ENCODE measurements at places on chromosomes 11 and 22.
A peak's percentile ranks its signal among the peaks of the same experiment; 100 is the strongest.

GRCh38 chr11:73932781-73933180 is 18.0 kb upstream of the DNAJB13 start:
- no peak for DNase-seq

GRCh38 chr11:81772166-81772565 is 961.5 kb downstream of the FAM181B start:
- no peak for DNase-seq

GRCh38 chr11:126525216-126525615 is 169.7 kb downstream of the ST3GAL4 start:
- DNase-seq, result no peak

DNA sequence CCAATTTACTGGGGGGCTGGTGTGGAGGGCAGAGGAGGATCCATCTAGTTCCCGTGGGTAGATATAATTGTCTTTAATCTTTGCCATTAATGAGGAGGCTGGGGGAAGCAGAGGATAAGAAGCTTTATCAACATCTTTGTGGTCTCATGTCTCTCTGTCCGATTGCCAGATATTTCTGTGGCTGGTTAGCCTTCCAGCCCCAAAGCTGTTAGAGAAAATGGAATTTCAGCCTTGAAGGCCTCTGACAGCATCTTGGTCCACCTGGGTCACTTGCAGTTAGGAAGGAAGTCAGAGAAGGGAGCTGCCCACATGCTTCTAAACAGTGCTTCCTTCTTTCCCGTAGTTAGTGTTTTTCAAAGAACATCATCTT is 56.9 kb downstream of the ABTB2 start:
- DNase-seq, result no peak

GRCh38 chr11:125903711-125904659 is at the start of gene DDX25:
DDX25 (plus strand) TSS chr11:125904508; CDS start chr11:125904518, 10 bp downstream.
- DNase-seq, result peak; percentile 59

GRCh38 chr11:1877211-1878136 is 14.2 kb downstream of the PRR33 start:
- no peak for DNase-seq

- no peak for DNase-seq
These were observed 105.0 kb downstream of the FAT3 start for GRCh38 chr11:92329646-92330045.

- DNase-seq, result no peak
These were observed 23.7 kb downstream of the WBP2NL start for GRCh38 chr22:42022162-42022847.

GRCh38 chr11:118886681-118887111 is 3.0 kb downstream of the CXCR5 start:
- no peak for DNase-seq

DNA sequence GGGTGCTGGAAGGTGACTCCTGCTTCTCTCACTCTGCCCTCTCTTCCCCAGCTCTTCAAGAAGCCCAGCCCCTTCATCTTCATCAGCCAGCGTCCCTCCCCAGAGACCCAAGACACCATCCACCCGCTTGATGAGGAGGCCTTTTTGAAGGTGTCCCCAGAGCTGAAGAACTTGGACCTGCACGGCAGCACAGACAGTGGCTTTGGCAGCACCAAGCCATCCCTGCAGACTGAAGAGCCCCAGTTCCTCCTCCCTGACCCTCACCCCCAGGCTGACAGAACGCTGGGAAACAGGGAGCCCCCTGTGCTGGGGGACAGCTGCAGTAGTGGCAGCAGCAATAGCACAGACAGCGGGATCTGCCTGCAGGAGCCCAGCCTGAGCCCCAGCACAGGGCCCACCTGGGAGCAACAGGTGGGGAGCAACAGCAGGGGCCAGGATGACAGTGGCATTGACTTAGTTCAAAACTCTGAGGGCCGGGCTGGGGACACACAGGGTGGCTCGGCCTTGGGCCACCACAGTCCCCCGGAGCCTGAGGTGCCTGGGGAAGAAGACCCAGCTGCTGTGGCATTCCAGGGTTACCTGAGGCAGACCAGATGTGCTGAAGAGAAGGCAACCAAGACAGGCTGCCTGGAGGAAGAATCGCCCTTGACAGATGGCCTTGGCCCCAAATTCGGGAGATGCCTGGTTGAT is 12.6 kb downstream of the IL10RA start:
- DNase-seq, result no peak

DNA sequence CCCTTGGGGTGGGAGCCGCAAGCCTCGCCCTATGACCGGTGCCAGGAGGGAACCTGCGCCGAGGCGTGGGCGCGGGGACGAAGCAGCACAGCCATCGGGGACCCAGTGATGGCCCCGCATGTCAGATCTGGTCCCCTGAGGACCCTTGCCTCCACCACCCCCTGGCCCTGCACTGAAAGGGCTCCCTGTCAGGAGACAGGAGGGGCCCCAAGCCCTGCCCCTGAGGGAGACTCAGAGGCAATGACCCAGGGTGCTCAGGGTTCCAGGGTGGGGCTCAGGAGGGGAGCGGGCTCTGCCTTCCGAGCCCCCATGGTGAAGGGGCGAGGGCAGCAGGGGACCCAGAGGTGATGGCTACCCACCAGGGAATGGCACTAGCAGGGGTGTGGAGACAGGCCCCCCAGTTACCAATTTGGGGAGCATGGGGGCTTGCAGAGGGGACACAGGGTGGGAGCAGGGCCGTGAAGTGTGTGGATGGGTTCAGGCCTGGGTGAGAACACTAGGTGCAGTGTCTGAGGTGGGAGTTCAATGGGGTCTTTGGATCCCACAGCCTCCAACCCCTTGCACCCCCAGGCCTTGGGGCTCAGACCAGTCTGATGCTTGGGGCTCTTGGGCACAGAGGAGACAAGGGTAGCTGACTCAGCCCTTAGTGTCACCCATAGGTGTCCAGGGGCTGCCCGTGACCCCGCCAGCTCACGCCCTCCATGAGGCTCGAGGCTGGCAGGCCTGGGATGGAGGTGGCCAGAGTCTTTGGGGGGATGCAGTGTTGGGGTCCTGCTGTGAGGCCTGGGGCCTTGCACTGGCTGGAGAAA is 499 bp downstream of the LRRC56 start:
- no peak for DNase-seq

DNA sequence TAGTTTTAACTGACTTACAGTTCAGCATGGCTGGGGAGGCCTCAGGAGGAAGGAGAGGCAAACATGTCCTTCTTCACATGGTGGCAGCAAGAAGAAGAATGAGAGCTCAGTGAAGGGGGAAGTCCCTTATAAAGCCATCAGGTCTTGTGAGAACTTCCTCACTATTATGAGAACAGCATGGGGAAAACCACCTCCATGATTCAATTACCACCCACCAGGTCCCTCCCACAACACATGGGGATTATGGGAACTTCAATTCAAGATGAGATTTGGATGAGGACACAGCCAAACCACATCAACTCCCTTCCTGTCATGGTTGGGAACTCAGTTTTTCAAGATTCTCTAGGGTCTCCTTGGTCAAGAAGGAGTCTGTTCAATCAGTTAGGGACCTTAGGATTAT is 432.9 kb upstream of the CNTN5 start:
- DNase-seq, result no peak

- peak; percentile 69 for DNase-seq
These were observed at the start of gene SERPING1 for GRCh38 chr11:57597461-57597915. SERPING1 (plus strand) TSS chr11:57597685; CDS start chr11:57598271, 586 bp downstream.

GRCh38 chr11:62439785-62440602 is 21.2 kb downstream of the SCGB1A1 start:
- DNase-seq, result no peak

GRCh38 chr11:83311701-83312100 is 25.5 kb upstream of the CCDC90B start:
- DNase-seq, result no peak

- DNase-seq, result no peak
These were observed 4.9 kb downstream of the MUC5AC start for GRCh38 chr11:1162491-1163311.

DNA sequence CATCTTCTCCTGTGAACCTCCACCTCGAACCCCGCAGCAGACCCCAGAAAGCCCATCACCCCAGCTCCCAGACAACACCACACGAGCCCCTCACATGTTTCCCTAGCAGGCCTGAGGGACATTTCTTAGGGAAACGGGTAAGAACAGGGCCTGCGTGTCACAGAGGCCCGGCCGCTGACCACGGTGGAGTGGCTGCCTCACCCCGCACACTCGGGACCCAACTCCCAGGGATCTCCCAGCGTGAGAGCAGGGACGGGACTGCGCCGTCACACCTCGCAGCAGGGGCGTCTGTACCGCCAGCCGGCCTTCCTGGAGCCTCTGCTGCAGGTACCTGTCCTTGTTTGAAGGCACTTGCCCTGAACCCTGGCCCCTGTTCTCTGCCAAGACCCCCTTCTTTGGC is 10.2 kb downstream of the ATP5MGL start:
- no peak for DNase-seq

DNA sequence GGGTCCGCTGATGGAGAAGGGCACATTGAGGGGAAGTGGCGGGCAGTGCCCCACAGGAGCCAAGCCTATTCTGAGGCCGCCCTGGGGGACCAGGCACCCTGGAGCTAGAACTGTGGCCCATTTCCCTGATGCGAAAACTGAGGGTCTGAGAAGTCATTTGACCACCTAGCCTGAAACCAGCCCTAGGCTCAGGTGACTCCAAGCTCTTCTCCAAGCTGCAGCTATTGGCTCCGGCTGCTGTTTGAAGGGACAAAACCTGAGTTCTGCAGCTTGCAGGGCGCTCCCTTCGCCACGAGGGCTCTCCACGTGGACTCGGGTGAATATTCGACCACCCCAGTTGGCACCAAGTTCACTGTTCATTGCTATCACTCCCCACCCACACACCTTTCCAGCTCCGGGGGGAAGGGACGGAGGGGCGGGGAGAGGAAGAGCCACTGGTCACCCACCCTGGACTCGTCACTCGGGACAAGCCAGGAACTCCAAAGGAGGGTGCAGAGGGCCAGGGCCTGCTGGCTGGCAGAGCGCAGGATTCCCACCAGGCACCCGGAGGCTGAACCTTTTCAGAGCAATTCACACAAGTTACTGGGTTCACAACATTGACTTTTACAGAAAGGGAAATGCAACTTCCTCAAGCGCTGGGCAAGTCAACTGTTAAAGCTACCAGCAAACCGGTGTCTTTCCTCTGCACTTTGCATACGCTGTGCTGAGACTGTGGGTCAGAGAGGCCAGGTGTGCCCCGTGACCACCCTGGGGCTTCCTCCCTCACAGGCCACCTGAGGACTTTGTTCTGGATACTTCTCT is 1.1 kb upstream of the RAC2 start:
- DNase-seq, result no peak

- DNase-seq, result no peak
These were observed 99.5 kb downstream of the MICAL3 start for GRCh38 chr22:17924735-17925364.

GRCh38 chr11:78327945-78328344 is 89.7 kb downstream of the GAB2 start:
- no peak for DNase-seq

GRCh38 chr22:42596336-42596735 is 18.3 kb downstream of the POLDIP3 start:
- no peak for DNase-seq

DNA sequence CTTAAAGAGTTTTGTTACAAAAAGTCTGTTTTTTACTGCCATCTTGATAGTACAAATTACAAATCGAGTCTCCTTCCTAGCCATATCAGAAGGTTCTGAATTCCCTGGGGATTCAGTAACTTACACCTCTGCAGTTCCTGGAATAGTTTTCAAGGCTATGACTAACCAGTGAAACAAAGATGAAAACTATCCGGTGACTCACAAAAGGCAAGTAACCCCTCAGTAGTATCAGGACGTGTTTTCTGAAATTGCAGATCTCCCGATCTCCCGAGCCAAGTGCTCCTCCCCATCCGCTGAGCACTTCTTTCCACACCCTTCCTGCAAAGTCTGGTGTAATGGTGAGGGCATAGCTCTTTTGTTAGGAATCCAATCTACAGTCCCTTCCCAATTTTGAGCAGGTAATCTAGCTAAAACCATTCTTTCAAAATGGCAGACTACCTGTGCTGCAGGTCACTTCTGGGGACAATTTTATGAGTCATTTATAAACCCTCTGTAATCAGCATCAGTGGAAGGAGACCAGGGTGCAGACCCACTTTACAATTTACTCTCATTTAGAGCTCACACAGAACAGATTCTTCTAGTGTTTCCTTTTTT is 7.7 kb downstream of the E2F8 start:
- DNase-seq, result no peak

DNA sequence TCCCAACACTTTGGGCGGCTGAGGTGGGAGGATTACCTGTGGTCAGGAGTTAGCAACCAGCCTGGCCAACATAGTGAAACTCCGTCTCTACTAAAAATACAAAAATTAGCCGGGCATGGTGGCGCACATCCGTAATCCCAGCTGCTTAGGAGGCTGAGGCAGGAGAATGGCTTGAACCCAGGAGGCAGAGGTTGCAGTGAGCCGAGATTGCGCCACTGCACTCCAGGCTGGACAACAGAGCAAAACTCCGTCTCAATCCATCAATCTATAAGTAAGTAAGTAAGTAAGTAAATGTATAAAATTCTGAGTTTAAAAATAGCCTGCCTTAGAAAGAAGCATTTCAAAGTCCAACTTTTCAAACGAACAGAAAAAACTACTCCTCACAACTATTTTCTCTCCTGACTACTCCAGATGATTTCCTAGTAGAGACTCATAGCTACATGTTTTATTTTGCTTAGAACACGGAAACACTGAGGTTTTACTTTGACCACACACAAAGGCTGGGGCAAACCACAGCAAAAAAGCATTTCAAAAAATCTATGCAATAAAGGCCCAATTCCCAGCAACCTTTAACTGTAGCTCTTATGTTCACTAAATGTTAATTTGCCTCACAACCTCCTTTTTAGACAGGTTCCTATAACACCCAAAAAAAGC is 16.3 kb downstream of the SPTY2D1 start:
- DNase-seq, result no peak

DNA sequence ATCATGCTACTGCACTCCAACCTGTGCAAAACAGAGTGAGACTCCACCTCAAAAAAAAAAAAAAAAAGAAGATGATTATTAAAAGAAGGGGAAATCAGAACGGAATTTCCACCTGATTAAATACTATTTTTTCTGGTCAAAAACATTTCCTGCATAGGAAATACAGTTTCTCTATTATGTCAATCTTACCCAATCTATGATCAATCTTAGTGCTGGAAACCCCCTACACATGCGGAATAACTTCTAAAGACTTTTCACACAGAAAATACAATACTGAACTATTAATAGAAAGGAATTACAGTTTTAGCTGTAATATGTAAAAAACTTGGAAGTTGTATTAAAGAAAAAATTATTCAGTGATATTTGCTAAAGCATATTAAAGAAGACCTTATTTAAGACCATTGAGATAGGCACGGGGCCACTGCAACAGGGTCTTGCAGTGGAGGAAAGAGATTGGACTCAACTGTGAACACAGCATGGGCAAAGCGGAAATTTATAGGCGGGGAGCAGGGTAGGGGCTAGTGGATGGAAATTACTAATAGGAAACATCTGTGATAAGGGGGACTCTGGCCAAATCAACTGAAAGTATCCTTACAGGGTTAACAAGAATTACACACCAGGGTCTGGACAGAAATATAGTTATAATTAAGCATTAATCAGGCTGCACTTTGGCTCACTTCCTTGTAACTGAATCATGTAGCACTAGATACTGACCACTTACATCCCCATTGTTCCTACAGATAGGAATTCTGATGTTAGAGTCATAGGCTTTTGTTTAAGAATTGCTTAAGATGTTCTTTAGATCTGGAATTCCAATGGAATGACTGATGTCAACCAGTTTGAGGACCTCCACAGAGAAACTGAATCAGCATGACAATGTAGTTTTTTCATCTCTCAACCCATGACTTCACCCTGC is 411.5 kb upstream of the DDI1 start:
- no peak for DNase-seq

- no peak for DNase-seq
These were observed 57.8 kb upstream of the TENM4 start for GRCh38 chr11:79498667-79499066.
